Spinal cord (tissue), 10 donors: ENCODE measurements at places on chromosomes 7 and 10. TPM values are rescaled to one million over a fixed set of nuclear protein-coding genes. Genes with fewer than 3 reads are reported as not detected.

Gene DOCK4
- total RNA-seq: 40.3 TPM

Gene KAZALD1
- 4.2 TPM for total RNA-seq

Gene GRID2IP
- 0.39 TPM for total RNA-seq

Gene NME8
- total RNA-seq: 0.59 TPM

Gene CWF19L1
- 28.3 TPM for total RNA-seq

Gene UCN3
- total RNA-seq: 0.17 TPM

Gene UTF1
- total RNA-seq: not detected

Gene LRRC27
- total RNA-seq: 23.1 TPM

Gene IMMP2L
- 26.8 TPM for total RNA-seq

Gene RBM17
- 48.2 TPM for total RNA-seq

Gene DRGX
- total RNA-seq: 3.4 TPM

Gene MLXIPL
- total RNA-seq: 0.55 TPM

Gene OR6V1
- not detected for total RNA-seq

Gene VPS37D
- total RNA-seq: 13.6 TPM

Gene IGFBP1
- total RNA-seq: 0.72 TPM

Gene ZNF722
- total RNA-seq: not detected

Gene LIPF
- total RNA-seq: not detected

Gene TLX1
- total RNA-seq: not detected

Gene CXCL12
- total RNA-seq: 152 TPM

Gene ZNF853
- 14.8 TPM for total RNA-seq

Gene PNLIPRP2
- not detected for total RNA-seq

Gene TRPV5
- total RNA-seq: not detected

Gene SPDYE8
- total RNA-seq: not detected
